CD4-positive, alpha-beta T cell (primary cell): ENCODE measurements at places on chromosomes 12 and 14.

DNA sequence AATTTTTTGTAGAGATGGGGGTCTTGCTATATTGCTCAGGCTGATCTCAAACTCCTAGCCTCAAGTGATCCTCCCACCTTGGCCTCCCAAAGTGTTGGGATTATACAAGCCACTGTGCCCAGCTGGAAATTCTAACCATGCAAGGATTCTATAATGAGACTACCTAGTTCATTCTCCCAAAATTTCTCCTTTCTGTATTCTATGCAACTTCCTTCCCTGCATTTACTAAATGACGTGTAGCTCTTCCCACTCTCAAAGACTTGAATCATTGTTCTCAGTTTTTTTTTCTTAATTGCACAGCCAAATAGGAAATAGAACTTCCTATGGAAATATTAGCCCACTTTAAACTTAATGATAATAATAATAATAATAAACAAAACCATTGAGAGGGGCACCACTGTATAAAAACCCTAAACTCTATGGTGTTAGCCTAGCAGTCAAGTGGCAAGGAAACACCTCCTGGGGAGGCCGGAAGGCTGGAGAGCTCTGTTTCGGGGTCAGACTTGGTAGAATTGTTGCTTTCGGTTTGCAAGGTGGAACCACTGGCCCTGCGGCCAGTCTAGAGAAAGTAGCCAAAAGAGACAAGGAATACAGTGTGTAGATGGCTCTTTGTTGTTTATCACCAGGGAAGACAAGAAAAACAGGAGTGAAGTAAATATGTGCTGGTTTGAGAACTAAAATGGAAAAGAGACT, 40.0 kb upstream of the TESC start:
- peaks cover 8% of the 10 kb centered on the region for H3K4me1 ChIP-seq
- no peaks in the 10 kb centered on the region for H3K27me3 ChIP-seq
- no peak for DNase-seq
- H3K27ac ChIP-seq: no peak overlapping the region

DNA sequence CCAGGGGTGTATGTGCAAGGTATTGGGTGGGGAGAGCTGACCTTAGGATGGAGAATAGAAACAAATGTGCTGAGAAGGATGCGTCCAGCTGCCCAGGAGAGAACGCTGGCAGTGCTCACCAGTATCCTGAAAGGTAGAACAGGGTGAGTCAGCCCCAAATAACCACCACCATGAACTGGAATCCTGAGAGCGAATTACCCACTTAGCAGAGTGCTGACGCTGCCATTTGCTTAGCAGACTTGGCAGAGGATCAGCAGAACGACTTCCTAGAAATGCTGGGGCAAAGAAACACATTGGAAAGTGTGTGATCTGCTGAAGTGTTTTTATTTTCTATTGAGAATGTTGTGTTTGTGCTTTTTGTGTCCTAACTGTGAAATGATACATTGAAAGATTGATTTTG, 213.6 kb downstream of the ADGRD1 start:
- no peaks in the 10 kb centered on the region for H3K36me3 ChIP-seq
- H3K27me3 ChIP-seq: no peaks in the 10 kb centered on the region

- no peak overlapping the region for H3K4me3 ChIP-seq
- DNase-seq: no peak
- no peak overlapping the region for H3K27ac ChIP-seq
- no peaks in the 10 kb centered on the region for H3K4me1 ChIP-seq
- H3K36me3 ChIP-seq: no peaks in the 10 kb centered on the region
Measured at GRCh38 chr12:106724934-106725333, 49.5 kb upstream of the RIC8B start.

DNA sequence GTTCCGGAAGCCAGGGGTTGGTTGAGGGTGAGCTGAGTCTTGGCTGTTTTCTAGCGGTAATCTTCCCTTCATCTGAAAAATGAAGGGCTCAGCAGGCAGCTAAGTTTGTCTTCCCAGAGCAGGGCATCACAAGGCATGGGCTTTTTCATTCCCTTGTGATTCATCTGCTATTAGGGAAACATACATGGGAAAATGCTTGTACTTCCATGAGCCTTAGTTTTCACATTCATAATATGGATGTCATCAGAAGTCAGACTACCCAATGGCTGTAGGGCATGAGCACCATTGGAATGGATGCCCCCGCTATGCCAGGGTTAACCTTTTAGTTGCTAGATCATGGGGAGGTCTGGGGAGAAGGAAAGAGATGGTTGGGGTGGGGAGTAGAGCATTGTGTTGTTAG, 18.7 kb downstream of the HELB start:
- no peak overlapping the region for H3K27ac ChIP-seq
- H3K36me3 ChIP-seq: peaks cover 85% of the 10 kb centered on the region
- DNase-seq: no peak
